NCI-H524 treated with DMSO at 0.1 percent for 48 hours (cell line): ENCODE measurements at places on chromosomes 2 and 18.
A peak's percentile ranks its signal among the peaks of the same experiment; 100 is the strongest.

DNA sequence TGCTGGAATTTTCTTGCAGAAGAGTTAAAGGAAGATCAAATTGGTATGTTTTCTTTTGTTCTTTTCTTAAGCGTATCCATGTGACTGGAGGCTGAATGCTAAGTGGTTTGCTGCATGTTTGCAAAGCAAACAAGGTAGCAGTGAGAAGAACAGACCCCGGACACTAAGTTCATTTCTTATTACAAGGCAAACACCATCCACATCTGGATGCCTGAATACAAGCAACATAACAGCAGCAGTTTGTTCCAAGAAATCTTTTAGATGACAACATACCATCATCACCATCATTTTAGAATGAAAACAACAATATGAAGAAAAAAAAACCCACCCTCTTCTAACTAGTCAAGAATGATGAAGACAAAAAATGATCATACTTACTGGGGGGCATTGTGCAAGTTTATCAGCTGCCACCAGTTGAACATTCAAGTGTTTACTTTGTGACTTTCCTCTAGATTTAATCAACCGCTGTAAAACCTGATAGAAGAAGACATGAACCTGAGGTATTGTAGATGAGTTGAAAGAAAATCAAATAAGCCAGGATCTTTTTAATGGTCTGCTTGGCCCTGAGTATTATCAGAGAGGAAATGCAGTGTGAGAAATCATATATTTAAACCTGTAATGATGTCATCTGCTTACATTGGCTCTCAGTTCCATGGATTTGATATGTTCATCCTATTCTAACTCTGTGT, 25.0 kb upstream of the ARL5A start:
- DNase-seq = no peak

- no peak for DNase-seq
Measured at GRCh38 chr18:56309104-56309503, 329.3 kb downstream of the TXNL1 start.

- DNase-seq = peak; percentile 74
Measured at GRCh38 chr2:217402761-217403383, 543.0 kb upstream of the TNP1 start.

DNA sequence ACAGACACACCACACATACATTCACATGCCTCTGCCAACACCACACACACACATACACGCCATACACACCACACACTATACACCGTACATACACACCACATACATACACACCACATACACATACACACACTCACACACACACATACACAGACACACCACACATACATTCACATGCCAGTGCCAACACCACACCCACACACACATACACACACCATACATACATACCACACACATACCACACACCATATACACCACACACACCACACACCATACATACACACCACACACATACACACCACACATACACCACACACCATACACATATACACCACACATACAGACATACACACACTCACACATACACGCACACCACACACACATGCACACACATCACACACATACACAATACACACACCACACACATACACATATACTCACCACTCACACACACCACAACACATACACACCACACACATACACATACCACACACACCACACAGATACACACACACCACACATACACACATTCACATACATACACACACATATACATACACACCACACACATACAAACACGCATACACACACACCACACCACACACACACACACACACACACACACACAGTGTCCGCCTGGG, 37.2 kb downstream of the MCFD2 start:
- DNase-seq = no peak

- no peak for DNase-seq
Measured at GRCh38 chr2:237336131-237336530, 77.8 kb downstream of the COL6A3 start.

DNA sequence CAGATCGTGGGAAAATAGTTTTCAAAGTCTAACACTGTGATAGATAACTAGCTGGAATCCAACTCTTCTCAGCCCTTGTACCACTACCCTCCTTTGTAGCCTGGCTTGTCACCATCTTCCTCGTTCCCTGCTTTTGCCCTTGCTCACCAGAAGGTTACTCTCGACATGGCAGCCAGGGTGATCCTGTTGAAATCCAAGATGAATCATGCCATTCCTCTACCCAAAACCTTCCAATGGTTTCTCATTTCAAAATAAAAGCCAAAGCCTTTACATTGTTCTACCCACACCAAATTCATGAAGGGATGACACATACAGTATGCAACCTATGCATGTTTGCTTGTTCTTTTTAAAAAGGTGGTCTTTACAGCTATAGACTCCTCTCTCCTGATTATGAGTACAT, 45.7 kb downstream of the STAT4 start:
- no peak for DNase-seq

DNA sequence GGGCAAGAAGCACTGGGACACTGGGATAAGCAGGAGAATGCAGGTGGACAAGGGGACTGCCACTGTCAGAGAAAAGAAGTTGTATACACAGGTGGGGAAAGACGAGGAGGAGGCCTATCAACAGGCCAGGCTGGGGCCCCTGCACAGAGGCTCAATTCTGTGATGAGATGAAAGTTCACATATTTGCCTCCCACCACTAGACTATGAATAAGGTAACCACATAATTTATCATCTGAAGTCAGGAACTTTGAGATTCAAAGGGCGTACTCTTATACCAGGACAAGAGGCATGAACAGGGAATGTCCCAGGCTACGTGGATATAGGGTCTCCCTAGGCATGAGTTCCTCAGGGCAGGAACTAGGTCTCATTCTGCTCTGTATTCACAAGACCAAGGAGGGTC, 34.2 kb downstream of the RNU4ATAC start:
- no peak for DNase-seq

GRCh38 chr2:162184821-162185450, 32.9 kb upstream of the GCG start:
- DNase-seq = no peak

- DNase-seq = no peak
Measured at GRCh38 chr2:223580951-223581350, 21.2 kb downstream of the SCG2 start.

- no peak for DNase-seq
Measured at GRCh38 chr2:50714089-50714488, 317.8 kb downstream of the NRXN1 start.

GRCh38 chr2:216349366-216349765, 22.9 kb downstream of the MARCHF4 start:
- DNase-seq = no peak

GRCh38 chr18:54389143-54389505, 31.4 kb downstream of the C18orf54 start:
- DNase-seq = no peak

- DNase-seq = no peak
Measured at GRCh38 chr2:231161877-231162329, 36.5 kb upstream of the ARMC9 start.

DNA sequence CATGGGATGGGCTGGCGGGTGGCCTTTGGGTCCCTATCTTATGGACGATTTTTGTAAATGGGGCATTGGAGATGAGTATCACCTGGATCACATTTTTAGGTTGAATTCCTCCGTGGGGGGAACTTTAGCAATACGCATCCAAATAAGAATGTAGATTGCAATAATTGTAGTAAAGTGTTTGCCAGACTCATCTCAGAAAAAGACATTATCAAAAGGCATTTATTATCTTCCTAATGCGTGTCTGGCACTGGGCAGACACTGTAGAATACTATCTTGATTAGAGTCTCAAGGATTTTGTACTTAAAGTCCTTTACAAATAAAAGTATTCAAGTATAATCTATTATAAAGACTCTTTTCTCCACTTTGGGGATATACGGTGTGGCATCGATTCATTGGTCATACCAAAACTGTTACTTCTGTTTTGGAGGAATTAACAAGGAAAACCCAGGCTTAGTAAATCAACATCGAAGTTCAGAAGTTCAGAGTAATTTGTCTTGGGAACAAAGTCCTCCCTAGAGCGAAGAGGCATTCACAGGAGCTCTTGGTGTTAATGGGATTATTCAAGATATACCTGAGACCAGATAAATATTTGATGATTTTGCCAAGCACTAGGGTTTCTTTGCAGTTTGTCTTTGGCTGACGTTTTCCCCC, 578 bp upstream of the ACKR3 start:
- DNase-seq = no peak

GRCh38 chr2:147172493-147173188, 672.2 kb upstream of the ACVR2A start:
- no peak for DNase-seq

DNA sequence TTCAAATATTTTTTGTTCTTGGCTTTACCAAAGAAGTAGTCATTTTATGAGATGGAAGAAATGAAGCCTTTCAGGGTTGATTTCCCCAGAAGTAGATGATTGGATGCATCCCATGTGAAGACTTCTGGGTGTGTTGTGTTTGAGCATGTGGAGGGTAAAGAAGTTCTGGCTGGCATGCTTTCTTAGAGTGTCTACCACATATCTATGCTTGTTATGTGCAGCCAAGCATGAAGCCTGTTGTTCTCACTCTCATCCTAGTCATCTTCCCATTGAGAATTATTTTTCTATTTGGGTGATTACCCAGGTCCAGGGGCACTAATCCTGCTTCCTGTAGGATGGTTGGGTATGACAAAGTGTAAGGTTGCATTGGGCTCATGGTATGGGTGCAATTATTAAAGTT, 472.9 kb downstream of the PTPRM start:
- DNase-seq = no peak

GRCh38 chr2:168920504-168921157, 19.5 kb downstream of the G6PC2 start:
- DNase-seq = no peak

DNA sequence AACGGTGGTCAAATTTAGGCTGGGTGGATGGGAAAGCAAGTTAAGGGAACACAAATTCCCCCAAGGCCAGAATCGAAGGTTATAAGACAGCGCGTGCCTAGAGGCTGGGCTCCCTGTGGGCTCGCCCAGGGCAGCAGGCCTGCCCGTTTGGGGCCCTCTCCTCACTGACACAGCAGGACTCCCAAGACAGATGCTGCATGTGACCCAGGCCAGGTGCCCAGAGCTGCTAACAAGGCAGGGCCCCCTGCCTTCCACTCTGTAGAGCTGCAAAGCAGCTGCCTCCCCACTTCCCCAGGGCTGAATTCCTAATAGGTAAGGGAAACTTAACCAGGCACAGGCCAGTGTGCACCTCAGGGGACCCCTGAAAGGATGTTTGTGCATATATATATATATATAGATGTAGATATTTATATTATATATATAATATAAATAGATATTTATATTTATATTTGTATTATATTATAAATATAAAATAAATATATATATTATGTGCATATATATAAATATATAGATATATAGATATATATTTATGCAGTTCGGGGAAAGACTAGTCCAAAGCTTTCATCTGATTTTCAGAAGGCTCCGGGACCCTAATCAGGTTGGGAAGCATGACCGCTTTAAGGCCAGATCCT, 43.7 kb downstream of the TMEM37 start:
- DNase-seq = no peak

DNA sequence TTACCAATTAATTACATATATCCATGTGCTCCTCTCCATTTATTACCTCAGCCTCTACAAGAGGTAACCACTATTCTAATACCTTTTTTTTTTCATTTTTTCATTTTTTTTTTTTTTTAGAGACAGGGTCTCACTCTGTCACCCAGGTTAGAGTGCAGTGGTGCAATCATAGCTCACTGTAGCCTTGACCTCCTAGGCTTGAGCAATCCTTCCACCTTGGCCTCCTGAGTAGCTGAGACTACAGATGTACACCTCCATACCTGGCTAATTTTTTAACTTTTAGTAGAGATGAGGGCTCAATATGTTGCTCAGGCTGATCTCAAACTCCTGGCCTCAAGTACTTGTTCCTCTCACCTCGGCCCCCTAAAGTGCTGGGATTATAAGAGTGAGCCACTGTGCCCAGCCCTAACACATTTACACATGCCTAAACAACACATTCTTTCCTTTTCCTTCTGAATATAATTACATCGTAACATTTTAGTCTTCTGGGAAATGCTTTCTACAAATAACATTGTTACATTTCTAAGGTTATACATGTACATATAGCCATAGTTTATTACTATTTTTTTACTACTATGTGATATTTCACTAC, 10.5 kb downstream of the PPIL3 start:
- DNase-seq = no peak

DNA sequence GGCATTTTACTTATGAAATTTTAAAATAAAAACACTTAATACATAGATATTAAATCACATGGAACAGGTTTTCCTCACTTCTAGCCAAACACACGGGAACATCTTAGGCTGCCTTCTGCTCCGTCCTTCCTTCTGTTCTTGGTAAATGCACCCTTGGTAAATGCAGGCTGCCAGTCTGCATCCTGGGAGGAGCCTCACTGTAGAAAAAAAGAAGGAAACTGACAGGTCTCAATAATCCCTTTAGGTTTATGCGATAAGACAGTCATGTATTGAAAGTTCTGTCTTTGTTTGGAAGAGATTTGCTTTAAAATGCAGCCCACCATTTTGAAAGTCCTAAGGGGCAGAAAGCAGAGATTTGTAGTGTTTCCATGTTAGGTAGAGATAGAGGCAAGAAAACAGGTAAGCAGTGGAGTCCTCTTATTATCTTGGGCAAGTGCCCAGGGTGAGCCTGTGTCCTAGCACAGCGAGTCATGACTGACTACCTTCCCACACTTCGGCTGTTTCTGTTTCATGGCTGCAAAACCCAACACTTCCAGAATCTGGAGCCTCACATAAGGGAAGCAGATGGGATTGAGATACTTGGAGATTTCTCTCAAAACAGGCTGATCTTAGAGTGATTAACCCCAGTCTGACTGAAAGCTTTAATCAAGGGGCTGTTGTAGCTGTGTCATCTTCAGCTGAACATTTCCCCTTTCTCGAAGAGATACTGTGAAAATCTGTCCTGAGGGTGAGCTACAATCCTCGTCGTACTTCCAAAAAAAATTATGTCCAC, 131.4 kb upstream of the MAP3K20 start:
- DNase-seq = no peak

GRCh38 chr18:23207191-23207955, 72.1 kb downstream of the CABLES1 start:
- no peak for DNase-seq

DNA sequence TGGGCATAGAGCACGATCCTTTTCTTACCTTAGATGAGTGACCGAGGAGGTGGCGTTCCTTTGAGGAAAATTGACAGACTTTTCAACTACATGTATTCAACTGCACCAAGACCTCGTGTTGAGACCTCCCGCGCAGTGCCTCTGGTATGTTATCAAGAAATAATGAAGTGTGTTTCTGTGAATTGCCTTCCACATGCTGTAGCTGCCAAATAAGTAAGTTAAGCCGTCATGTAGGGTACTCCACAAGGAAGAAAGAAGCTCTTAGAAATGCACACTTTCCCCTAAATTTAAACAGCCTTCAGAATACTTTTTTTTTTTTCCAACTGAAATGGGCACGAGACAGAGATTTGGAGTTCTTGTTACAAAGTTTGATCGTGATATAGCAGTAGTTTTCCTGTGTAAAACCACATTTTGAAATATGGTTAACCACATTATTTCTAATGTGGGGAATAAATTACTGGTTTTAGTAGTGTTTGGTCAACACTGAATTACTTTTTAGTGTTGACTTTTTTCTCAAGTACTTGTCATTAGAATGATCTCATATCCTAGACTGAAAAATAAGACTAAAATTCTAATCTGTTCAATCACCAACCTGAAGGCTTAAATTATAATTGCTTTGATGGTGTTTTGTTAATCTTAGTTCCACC, 30.5 kb downstream of the PDK1 start:
- DNase-seq = no peak

GRCh38 chr2:98605076-98605475, 3.2 kb downstream of the COA5 start:
- no peak for DNase-seq
